ENCODE measurements at places on chromosomes 16 and 17.

GRCh38 chr17:4710693-4711634 lies 532 bp downstream of the ARRB2 start:
- DNase-seq: no peak

DNA sequence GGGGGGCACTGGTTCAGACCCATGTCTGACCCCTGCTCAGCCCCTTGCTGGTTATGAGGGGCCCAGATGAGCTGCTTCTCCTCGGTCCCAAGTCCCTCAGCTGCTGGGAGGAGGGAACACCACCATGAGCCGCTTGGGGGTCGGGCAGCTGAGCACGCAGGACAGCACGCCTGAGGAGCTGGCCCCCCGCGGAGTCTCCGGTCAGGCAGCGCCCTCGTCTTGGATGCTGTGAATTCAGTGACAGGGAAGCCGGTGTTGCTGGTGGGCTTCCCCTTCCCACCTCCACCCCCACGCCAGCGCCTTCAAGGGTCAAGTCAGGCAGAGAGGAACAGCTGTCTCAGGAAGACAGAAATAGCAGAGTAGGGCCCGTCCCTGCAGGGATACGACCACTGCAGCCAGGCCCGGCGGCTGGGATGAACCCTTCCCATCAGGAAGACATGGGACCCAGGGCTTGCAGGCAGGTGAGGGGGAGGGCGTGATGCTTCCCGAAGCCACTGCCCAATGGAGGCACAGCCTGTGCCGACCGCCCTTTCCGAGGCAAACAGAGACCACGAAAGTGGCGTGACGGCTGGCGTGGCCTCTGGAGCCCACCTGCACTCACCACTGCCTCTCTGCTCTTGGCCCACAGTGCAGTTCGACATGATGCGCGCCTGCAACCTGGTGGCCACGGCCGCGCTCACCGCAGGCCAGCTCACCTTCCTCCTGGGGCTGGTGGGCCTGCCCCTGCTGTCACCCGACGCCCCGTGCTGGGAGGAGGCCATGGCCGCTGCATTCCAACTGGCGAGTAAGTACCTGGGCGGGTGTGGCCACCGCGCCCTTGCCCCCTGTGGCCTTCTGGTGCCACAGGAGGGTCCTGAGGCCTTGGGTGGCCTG lies 8.1 kb downstream of the TMEM204 start:
- DNase-seq: no peak

DNA sequence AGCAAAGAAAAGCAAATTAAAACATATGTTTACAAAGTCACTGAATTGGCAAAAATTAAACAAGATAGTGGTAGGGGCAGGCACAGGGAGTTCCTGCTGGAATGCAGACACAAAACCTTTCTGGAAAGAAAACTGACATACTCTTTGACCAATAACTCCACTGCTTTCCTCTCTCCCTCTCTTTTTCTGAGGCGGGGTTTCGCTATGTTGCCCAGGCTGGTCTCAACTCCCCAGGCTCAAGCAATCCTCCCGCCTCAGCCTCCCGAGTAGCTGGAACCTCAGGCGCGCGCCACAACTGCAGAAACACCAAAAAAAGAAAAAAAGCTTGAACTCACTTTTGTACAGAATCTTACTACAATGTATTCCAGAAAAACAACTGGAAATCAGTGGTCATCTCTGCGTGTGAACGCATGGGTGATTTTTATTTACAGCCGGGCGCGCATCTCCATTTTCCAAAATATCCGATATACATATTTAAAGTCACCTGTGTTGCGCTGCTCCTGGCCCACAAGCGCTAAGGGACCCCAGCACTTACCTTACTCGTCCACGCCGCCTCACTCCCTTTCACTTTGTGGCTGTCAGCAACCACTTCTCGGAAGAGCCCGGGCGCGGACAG lies 480 bp downstream of the TXNL4B start:
- peak; percentile 32 for DNase-seq

DNA sequence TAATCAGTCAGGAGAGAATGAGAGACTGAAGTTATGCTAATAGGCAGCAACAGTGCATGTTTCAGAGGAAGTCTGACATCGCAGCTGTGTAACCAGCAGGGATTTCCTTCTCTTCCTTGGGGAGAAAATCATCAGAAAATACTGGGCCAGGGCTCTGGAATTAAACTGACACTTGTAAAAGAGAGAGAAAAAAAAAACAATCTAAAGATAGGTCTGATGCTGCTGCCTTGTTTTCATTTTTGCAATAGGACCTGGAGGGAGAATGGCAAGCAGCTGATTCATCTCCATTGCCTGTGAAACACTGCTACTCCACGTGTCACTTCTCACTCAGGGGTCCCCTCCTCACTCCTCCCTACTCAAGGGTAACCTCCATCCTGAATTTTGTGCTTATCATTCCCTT lies 17.7 kb upstream of the CORO6 start:
- DNase-seq: no peak

- no peak for DNase-seq
Observed at GRCh38 chr17:60390186-60390585, 1.7 kb downstream of the USP32 start.

GRCh38 chr17:48722915-48723422 lies at the start of gene PRAC2:
Gene PRAC2, plus strand, starts transcription at chr17:48723185. Its CDS starts 1,226 bp downstream, at chr17:48724411.
- DNase-seq: no peak

- DNase-seq: peak; percentile 52
Observed at GRCh38 chr17:44203731-44204440, 4.2 kb upstream of the ATXN7L3 start.

DNA sequence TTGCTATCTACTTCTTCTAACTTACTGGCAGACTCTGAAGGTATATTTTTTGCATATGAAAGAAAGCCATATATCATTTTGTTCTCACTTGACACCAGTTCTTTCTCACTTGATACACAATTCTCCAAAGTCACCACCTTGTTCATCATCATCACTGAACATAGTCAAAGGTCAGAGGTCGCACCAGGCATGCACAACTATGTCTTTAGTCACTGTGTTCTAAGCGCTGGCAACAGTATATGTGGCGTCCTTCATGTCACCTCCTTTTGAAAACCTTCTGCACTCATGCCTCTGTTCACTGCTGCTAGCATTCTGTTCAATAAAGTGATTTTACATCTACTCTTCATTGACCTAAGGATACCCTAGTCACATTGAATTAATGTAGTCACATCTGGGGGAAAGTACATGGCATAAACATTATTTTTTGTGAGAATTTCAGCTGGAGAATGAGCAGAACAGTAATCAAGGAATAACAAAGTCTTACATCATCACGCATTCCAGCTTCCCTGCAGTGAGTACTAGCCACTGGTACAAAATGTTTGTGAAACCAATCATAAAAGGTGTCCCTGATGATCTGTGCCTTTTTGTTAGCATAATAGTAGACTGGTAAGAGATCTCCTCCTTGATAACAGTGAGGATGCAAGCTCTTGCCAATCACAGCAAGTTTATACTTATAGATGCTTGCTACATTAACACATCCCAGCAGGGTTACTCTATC lies 20.5 kb upstream of the TBX4 start:
- DNase-seq: peak; percentile 48

DNA sequence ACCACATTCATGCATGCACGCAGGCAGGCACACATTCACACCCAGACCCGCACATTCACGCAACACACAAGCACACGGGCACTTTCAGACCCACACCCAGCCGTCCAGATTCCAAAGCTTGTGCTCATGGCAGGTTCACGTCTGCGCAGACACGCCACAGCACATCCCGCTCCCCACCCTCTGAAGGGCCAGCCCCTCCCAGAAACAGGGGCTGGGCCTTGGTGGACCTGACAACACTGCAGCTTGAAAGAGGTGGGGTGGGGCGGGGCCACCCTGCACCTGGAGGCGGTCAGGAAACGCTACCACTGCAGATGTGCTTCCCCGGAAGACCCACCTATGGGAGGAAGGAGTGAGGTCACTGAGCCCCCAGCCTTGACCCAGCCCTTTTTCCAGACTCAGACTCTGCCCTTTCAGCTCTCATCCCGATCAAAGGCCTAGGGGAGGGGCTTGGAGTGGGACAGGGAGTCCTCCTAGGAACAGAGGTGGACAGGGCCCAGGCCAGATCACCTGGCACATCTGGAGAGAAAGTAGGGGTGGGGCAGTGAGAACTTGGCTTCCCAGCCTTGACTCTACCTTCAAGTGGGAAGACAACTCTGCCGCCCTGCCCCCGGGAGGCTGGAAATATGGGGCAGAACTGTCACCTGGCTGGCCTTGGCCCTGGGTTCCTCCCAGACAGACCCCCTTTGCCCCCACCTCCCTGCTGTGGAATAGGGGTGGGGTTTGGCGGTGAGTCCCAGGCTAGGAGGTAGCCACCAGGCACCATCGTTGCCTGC lies 11.0 kb downstream of the P3H4 start:
- DNase-seq: no peak

DNA sequence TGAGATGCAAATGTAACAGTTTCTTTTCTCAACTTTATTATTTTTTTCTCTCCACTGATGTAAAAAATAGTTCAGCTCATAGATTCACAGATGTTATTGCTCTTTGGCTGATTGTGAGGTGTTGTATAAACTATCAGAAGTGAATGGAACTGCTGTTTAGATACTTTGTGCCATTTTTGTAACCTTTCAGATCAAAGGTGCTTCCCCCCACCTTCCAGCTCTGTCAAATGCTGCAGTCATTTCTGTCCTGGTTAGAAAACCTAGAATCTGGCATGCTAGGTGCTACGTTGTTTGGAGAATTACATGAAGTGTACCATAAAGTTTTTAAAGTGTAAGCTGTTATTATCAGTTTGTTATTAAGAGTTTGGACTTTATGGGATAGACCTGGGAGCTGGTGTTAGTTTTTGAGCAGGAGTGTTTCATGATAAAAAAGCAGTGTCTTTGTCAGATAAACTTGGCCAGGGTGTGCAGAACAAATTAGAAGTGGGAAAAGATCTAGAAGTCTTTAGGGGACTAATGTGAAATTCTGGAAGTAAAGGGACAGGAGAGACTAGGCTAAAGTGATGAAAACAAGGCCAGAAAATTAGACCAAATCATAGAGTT lies 1.8 kb upstream of the WIPI1 start:
- DNase-seq: no peak

GRCh38 chr16:57801809-57802340 lies 416 bp downstream of the KIFC3 start:
- no peak for DNase-seq

- no peak for DNase-seq
Observed at GRCh38 chr16:35754391-35755369, 2295.3 kb downstream of the TP53TG3F start.

DNA sequence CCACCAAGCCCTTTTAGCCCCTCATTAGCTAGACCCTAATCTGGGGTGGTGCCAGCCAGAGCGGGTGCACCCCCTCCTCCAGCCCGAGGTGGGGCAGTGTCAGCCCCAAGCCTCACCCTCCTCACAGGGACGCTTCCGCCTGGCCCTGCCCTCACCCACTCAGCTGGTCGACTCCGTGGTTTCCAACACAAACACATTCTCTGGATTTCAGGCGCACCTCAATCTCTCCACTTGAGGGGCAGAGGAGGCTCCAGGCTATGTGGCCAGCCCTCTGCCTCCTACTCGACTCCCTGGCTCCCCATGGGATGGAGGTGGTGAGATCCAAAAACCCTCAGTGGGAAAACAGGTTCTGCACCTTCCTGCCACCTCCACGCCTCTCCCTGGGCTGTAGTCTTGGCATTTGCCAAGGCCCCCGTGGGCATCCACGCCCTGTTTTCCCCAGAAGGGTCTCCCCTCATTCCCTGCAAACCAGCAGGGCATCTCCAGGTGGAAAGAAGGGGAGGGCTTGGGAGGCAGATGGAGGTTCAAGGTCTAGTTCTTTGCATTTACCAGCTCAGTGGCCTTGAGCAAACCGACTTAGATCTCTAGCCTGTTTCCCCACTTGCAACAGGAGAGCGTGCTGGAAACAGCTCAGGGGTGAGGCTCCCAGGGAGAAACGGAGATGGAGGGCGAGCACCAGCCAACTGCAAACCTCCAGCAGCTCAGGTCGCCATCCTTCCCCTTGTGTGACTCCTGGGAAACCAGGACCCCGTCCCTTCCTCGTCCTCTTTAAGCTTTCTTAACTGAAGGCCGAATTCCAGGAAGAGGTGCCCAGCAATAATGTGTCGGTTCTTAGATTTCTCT lies 1.7 kb downstream of the EMP2 start:
- DNase-seq: peak; percentile 28

- DNase-seq: peak; percentile 31
Observed at GRCh38 chr17:13311306-13311705, 290.4 kb downstream of the HS3ST3A1 start.

DNA sequence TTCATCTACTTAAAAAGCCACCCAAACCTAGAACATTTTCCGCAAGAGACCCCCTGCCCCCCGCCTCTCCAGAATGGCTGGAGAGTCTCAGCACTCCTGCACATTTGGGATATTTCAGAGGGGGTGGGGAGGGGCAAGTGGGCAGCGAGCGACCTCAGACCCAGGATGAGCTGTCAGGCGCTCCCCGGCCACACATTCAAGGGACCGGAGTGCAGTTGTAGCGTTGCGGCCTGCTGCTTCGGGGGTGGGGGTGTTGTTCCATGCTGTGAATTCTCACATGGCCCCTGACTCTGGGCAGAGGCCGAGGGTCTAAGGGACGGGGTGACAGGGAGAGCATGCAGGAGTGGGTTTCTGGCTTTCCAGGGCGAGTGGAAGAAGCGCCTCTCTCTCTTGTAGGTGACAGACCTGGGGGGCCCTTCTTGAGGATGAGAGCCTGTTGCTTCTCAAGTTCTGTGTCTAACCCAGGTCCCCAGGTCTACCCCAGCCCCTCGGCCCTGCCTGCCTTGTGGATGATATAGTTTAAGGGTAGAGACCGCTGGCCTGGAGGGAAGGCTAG lies 231.2 kb downstream of the SEC14L1 start:
- DNase-seq: no peak

DNA sequence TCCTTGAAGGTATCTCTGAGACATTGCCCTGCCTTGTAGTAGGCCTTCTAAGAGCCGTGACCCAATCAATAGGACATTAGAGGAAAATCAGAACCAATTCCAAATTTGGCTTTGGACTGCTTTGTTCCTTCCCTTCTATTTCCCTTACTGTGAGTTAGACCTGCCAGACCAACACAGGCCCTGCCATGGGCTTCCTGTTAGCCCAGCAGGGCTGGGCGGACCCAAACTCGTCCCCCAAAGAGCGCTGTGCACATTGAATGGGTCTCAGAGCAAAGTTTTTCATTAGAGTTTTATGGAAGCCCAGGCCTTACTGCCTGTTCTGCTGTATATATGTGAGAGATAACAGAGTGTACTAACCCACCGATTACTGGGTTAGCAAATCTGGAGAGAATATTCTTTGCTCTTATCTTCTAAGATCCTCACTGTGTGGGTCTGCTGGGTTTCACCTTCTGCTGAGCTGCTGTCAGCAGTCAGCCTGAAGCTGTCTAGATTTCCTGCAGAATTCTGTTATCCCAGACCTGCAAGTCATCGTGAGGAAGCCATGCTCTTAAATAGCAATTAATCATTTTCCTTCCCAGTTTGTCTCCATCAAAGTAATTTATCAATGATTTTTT lies 5.7 kb downstream of the ARHGAP44 start:
- no peak for DNase-seq

- DNase-seq: no peak
Observed at GRCh38 chr17:12646761-12647422, 18.8 kb upstream of the MYOCD start.

DNA sequence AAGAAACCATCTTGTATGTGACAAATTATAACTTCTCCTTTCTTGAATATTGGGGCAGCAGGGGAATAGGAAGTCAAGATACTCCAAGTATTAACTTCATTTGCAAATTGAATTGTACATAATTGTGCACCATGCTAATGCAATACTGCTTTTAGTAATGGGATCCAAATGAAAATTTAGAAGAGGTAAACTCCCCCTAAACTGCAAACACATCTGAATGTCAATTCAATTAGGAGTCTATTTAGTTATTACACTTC lies 4.5 kb downstream of the STAT5B start:
- DNase-seq: no peak

- DNase-seq: no peak
Observed at GRCh38 chr16:12901204-12901596, 198 bp upstream of the SHISA9 start.
